GM03348 (cell line): ENCODE measurements at places on chromosomes 11 and 22.

DNA sequence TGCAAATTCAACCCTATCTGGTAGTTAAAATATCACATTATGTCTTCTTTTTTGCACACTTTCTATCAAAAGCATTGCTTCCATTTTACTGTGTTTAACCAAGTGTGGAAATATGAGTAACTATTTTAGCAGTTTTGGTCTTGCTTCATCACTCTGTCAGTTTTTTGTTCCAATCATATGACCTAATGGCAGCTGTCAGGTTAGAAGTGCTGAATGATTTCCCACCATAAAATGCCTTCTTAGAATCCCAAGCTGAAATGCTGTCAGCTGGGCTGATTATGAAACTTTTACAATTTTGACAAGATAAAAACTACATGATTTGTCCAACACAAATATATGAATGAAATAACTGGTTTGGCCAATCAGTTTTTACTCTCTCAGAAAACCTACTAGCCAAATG is 1654.6 kb upstream of the RAG2 start:
- DNase-seq = no peak

DNA sequence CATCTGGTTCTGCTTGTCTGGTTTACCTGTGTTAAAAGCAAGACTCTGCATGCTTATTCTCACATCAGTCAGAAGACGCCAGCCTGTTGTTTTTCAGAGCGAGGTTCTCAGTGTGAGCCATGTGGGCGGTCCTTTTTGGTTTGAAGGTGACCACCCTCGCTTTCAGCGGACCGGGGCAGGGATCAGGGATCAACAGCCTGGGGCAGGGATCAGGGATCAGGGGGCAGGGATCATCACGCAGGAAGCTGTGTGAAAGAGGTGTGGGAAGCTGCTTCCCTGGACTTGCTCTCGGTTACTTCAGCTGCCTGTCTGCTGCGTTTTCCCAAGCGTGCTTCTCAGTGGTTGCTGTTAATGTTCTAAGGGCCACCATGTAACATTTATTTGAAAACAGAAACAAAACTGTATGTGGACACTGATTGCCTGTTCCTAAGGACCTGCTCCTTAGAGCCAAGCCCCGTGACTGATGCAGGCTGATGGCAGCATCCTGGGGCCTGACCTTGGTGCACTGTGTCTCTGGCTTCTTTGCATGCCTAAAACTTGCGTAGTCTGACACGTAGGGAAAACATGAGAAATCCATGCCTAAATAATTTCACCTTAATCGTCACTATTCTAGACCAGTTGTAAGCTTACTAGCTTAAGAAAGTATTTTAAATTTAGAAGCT is 146.9 kb downstream of the ATXN10 start:
- DNase-seq = no peak

DNA sequence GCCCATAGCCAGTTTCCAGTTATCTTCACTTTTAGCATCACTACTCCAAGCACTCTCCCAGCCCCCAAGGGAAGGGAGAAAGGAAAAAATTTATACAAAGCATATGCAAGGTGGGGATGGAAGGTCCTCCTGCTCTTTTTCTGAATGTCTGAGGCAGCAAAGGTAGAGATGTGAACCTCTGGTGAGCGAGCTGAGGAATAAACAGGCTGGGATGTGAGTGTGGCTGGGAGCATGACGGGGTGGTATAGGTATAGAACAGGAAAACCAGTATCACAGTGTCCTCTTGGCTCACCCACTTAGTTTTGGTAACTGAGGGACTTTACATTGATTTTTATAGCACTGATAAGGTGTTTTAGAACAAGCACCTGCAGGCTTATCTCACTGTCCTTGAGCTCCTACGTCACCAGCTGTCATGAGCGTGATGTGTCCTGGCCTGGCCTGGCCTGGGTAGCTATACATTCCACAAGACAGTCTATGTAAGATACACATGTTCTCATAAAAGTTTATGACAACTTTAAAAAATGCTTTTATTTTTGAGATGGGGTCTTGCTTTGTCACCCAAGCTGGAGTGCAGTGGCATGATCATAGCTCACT is 10.3 kb upstream of the POLD3 start:
- no peak for DNase-seq

DNA sequence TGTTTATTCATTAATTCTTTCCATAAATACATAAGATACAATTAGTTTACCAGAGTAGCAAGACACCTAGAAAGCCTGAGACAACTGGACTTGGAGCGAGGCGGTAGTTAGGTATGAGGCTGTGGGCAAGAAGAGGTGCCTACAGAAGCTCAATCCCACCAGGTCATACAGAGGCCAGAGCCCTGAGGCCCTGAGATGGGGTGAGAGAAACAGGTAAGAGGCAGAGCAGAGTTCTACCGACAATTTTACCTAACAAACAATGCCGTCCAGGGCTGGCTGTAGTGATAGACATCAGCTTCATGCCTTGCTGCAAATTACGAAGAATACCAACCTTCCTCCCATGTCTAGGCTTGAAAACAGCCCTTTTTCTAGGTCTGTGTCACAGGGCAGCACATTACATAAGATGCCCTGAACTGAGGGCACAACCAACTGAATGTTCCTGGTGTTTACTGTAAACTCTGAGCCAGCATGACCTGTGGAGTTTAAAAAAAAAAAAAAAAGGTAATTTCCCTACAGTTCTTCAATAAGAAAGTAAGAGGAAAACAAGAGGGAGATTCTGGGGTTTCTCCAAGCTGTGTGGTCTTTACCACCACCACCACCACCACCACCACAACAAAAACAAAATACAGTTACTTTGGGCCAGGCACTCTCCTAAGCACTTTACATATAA is 105.8 kb downstream of the GAB2 start:
- no peak for DNase-seq

- no peak for DNase-seq
Observed at GRCh38 chr11:78193806-78194205, 5.1 kb downstream of the USP35 start.
